ENCODE measurements at places on chromosomes 5 and 9. TPM values are rescaled to one million over a fixed set of nuclear protein-coding genes. Genes with fewer than 3 reads are reported as not detected.

Gene NOXA1
- total RNA-seq: 5.3 TPM

Gene ANKRD33B
- total RNA-seq: 6.3 TPM

Gene GFI1B
- 2.0 TPM for total RNA-seq

Gene CAMK4
- total RNA-seq: 13.9 TPM

Gene WDR38
- total RNA-seq: not detected

Gene SLC38A9
- 45.6 TPM for total RNA-seq

Gene PDCD1LG2
- total RNA-seq: 0.64 TPM

Gene NELFB
- total RNA-seq: 48.3 TPM

Gene PTGES
- 9.1 TPM for total RNA-seq

Gene ELOVL7
- 18.4 TPM for total RNA-seq

Gene PCDHGB6
- 12.3 TPM for total RNA-seq

Gene SEC24A
- total RNA-seq: 18.9 TPM
